GOT3 (cell line): ENCODE measurements at places on chromosomes 5 and 9.

GRCh38 chr9:120878188-120879130 is 1.5 kb upstream of the PHF19 start:
- no peak for DNase-seq

DNA sequence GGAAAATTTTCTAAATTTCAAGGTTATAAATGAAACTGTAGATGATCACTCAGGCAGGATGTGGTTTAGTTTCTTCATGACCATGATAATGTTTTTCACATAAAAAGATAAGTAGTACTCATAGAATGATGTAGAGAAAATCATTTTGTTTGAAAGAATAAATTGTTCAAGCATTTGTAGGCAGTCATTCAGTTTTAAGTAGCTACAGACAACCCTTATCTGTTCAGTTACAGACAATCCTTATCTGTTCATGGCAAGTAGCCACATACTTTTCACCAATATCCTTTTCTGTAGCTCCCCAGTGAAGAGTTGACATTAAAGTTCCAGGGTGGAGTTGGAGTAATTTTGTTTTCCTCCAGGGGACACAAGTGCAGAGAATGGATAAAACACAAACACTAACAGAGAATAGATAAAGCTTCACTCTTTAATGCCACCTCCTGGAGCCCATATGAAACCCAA is 278.1 kb upstream of the TNC start:
- DNase-seq = no peak

DNA sequence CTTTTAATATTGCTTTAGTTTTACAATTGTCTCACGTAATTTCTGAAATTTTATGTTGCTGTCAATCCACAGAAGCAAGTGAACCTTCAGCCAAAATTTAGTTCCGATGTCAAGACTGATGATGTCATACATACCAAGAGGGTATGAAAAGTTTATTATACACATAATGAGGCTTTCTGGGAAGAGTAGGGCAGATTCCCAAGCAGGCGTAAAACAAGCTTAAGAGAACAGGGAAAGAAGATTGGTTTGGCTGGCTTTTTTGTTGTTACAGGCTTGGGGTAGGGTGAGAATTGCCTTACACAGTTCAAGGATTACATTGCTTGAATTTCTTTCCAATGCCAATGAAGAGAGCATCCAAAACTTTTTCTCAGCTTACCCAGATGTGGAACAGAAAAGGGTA is 1962.9 kb upstream of the CDH6 start:
- no peak for DNase-seq

GRCh38 chr5:77743181-77743580 is 33.0 kb downstream of the TBCA start:
- DNase-seq = no peak

DNA sequence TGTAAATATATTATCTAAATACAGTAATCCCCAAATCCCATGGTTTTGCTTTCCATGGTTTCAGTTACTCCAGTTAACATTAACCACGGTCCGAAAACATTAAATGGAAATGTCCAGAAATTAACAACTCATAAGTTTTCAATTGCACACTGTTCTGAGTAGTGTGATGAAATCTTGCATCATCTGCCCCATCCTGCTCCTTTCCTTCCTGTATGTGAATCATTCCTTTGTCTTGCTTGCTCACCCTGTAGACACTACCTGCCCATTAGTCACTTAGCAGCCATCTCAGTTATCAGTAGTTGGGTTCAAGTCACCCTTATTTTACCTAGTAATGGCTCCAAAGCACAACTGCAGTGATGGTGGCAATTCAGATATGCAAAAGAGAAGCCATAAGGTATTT is 1568.5 kb upstream of the WWC1 start:
- DNase-seq = no peak

DNA sequence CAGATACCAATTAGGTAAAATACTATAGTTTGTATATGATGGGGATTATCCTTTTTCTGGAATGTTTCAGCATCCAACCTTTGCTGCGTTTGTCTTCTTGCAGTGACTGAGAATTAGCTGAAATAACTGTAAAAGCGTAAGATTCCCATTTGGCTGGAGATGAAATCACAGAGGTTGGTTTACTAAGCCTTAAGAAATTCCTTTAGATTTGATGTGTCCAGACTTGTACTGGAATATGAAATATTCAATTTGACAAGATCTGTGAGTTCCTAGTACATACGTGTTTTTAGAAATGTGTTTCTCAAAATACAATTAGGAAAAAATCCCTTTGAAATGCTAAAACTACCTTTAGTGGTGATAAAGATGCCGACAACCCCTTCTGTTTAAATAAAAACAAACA is 286.0 kb upstream of the DMRT1 start:
- DNase-seq = no peak

GRCh38 chr5:124772457-124773200 is 26.2 kb upstream of the ZNF608 start:
- no peak for DNase-seq

DNA sequence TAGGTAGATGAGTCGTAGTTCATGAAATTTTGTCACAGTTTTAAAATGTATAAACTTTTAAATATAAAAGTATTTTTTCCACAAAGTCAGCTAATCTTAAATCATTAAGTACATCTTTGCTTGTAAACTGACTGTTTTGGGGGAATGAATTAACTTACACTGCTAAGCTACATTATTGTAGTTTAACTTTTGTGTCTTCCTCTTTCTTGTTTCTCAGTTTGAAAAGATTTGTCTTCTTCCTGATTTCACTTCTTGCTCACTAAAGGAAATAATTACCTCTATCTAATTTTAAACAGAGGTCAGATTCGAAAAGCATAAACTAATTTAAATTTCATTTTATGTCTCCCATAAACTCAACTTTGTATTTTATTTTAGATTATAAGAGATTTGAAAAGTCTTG is 5.7 kb downstream of the NIPSNAP3B start:
- no peak for DNase-seq

DNA sequence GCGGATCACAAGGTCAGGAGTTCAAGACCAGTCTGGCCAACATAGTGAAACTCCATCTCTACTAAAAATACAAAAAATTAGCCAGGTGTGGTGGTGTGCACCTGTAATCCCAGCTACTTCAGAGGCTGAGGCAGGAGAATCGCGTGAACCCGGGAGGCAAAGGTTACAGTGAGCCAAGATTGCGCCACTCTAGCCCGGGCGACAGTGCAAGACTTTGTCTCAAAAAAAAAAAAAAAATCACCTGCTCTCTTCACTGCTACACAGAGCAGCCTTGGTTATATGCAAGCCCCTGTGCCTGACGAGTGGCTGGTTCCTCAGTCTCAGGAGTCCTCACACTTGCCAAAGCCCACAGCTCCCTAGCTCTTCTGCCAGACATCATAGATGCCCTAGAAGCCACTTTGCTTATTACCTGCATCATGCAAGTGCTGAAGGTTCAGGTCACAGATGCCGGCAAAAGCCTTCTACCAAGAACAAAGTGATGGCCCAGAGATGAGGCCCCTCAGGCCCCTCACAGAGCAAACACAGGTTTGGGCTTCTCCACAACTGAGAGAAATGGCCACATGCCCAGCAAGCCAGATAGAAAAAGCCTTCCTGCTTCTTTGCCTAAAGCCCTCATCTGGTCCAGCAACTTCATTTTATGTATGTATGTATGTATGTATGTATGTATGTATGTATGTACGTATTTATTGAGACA is 176.4 kb downstream of the AUH start:
- no peak for DNase-seq

DNA sequence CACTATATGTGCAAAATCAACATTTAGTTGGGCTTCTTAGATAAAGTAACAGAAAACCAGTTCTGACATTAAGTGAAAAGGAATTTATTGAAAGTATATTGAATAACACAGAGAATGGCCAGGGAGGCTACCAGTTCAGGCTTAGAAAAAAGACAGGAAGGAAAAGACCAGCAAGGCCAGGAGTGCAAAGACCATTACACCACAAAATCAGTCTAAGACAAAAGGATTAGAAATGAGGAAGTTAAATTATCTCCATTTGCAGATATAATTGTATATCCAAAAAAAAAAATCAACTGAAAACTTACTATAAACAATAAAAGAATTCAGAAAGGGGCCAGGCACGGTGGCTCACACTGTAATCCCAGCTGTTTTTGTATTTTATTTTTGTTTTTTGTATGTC is 4.8 kb upstream of the TEX10 start:
- DNase-seq = no peak

- DNase-seq = no peak
Observed at GRCh38 chr9:95488954-95489353, 27.8 kb downstream of the PTCH1 start.

DNA sequence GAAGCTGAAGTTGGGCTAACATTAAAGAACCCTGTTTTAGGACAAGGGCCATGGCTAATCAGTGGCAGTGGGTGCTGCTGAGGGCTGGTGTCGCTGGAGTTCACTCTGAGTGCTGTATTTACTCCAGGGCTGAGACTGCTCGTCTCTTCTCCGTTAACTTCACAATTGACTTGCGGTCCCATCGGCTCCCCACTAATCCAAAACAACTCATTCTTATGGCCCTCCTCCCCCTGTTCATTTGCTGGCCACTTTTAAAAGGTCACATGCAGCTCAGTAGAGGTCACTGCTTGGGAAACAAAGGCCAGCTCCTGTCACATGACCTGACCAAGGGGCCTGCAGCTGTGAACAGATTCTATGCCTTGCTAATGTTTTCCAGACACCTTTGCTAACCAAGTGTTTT is 38.4 kb downstream of the PTCH1 start:
- no peak for DNase-seq

DNA sequence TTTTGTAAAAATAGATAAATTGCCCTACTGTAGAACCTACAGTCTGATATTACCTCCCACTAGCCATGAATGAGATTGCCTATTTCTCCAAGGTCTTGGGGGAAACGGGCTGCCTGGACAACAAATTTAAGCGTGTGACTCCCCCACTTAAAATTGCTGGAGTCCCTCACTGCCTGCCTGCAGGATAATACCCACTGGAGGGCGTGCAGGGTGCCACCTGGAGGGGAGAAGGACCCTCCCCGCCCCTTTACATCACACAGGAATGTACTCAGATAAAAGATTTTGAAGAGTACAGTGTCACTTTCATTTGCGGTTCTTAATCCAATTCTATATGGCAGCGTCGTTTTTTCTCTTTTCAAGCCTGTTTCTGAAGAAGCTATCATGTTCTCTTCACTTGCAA is 6.2 kb upstream of the TRIM7 start:
- DNase-seq = no peak

GRCh38 chr5:133392448-133392847 is 219.9 kb downstream of the FSTL4 start:
- DNase-seq = no peak

- DNase-seq = no peak
Observed at GRCh38 chr5:159324102-159324755, 6.1 kb downstream of the IL12B start.

DNA sequence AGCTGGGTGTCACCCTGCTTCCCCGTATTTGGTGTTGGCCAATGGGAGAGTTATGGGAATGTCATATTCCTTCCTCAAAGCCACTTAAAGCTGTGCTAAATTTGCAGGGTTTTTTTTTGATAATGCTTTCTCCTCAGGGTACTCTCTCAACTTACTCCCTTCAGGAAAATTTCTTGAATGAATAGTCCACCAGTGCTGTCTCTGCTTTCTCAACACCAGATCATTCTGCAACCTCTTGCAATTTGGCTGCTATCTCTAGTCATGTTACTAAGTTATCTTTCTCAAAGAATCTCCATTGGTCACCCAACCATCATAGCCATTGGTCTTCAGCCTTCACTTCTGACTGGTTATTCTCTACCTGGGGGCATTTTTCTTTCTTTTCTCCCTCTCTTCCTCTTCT is 13.4 kb upstream of the TNFAIP8 start:
- DNase-seq = no peak
